Myocyte (in vitro differentiated cells): ENCODE measurements at places on chromosomes 1 and 21. TPM values are rescaled to one million over a fixed set of nuclear protein-coding genes. Genes with fewer than 3 reads are reported as not detected.

DNA sequence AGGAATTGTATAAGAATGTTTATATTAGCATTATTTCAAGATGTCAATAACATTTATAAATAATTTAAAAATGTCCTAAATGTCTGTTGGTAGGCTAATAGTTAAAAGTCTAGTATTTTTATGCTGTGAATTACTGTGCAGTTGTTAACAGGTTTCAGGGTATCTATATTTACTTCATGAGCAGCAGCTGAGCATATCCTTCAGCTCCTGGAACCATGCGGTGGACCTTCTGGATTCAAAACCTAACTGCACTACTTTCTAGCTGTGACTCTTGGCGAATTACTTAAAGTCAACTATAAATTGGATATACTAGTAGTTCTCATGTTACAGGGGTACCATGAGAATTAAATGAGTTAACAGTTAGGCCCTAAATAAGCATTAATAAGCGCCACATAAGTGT lies 3.7 kb downstream of the CEP350 start:
- DNase-seq, result peak; percentile 57

GRCh38 chr1:50091068-50091467 lies 17.7 kb upstream of the ELAVL4 start:
- no peak for DNase-seq

The PLA2G2E gene
- not detected in 2 replicates for total RNA-seq

- no peak for DNase-seq
Observed at GRCh38 chr1:31600641-31601040, 16.8 kb upstream of the HCRTR1 start.

DNA sequence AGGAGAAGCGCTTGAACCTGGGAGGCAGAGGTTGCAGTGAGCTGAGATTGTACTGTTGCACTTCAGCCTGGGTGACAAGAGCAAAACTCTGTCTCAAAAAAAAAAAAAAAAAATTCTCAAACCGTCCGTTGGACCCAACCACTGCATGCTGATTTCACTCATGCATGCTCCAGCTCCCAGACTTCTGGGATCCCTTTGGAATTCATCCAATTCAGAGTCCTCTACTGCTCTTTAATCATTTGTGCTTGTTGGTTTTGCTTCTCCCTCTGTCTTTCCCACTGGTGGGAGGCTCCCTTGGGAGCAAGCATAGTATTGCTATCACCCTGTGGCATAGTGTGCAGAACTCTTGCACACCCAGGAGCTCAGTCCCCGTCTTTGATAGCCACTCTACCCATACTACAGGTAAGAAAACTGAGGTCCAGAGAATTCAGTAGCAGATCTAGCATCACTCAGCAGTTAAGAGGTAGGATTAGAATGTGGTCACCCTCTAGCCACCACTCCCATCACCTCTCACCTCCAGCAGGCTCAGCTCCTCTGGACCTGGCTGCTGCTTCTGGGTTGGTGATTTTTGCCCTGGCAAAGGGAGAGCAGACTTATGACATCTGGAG lies 3.1 kb upstream of the LMNA start:
- DNase-seq, result no peak

The SSU72 gene
- 97.7 and 108 TPM in 2 replicates for total RNA-seq

GRCh38 chr1:235642011-235642942 lies 7.3 kb downstream of the GNG4 start:
- DNase-seq, result no peak

GRCh38 chr1:231839999-231840398 lies 213.4 kb downstream of the DISC1 start:
- DNase-seq, result no peak

- DNase-seq, result no peak
Observed at GRCh38 chr21:44752671-44753235, 41.4 kb upstream of the TSPEAR start.

The SYT2 gene
- total RNA-seq, result not detected in 2 replicates

The ZC3H12A gene
- 6.5 and 7.3 TPM in 2 replicates for total RNA-seq

The SPAG17 gene
- total RNA-seq, result not detected in 2 replicates

GRCh38 chr1:174169342-174169741 lies 10.0 kb downstream of the RABGAP1L start:
- no peak for DNase-seq

DNA sequence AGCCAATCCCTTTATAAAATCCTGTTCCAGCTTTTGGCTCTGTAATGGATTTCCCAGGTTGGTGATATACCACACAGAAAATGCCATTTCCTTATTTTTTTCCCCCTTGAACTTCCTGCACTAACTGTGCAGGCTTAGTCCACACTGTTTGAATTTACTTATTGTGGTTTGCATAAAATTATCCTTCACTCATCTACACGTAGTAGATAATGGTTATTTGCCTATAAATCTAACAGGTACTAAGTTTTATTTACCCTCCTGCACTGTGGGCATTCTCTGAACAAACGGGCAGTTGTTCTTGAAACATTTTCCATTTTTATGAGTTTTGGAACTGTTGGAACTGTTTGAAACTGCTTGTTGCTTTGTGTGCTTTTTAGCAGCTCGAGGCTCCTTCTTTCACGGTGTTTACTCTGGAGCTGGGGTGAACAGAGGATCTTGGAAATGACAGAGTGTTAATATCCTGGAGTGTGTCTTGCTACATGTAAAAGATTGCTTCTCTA lies 23.0 kb upstream of the KIFAP3 start:
- DNase-seq, result no peak

- DNase-seq, result peak; percentile 45
Observed at GRCh38 chr21:33834801-33835500, 80.7 kb downstream of the ATP5PO start.

DNA sequence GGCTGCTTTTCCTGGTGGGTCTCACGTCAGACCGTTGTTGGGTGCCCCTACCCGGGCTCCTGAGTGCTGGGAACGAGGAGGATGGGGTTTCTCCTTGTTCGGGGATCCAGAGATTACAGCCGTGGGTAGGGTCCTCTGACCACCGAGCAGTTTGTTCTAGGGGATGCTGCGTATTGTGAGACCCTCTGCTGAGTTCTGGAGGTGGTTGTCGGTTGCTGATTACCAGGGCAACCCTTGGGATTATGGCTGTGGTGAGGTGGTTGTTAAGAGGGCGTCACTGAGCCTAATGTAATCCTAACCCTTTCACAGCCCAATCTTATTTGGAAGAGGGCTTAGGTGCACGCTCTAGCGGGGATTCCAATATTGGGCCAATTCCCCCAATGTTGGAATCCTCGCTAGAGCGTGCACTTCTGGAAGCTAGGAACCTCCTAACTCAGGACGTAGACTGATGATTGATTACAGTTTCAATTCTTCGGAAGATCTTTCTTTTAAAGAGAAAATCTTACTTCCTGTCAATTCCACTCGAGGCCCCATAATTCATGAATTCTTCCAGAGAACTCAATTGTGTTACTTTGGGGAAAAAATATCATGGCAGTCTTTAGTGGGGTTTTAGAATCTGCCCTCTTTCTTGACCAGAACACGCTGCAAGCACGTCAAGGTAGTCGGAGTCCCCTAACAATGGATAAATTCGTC lies 483 bp downstream of the TCEANC2 start:
- DNase-seq, result no peak

The TRIM67 gene
- total RNA-seq, result not detected in 2 replicates

The LZIC gene
- total RNA-seq, result 45.9 and 48.2 TPM in 2 replicates

GRCh38 chr1:42430286-42431135 lies 25.3 kb downstream of the ZMYND12 start:
- DNase-seq, result no peak

The INAVA gene
- 0.05 and 0.24 TPM in 2 replicates for total RNA-seq

The SNX7 gene
- total RNA-seq, result 25.4 and 43.6 TPM in 2 replicates

The PROK1 gene
- total RNA-seq, result not detected in 2 replicates

DNA sequence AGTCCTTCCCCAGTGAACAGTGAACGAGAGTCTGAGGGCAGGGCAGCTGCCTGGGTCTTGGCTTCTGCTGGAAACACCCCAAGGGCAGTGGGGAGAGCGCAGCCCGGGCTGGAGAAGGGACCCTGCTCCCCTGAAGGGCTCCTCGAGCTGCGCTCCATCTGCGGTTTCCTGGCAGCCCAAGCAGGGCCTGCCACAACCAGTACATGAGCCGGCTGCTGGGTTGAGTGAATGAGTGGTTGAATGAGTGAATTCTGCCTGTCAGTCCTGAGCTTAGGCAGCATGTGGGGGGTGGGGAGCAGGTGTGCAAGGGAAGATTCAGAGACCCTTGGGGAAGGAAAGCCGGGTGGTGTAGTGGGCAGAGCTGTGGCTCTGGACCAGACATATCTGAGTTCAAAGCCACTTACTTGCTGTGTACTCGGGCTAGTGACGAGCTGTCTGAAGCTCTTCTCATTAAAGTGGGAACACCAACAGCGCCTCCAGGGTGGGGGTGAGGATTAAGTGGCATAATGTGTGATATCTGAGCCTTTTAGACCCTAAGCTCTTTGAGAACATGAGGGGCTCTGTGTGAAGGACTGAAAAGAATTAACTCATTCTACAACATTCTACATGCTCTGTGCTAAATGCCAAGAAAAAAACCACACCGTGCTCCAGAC lies 3.7 kb downstream of the OPRD1 start:
- peak; percentile 10 for DNase-seq

DNA sequence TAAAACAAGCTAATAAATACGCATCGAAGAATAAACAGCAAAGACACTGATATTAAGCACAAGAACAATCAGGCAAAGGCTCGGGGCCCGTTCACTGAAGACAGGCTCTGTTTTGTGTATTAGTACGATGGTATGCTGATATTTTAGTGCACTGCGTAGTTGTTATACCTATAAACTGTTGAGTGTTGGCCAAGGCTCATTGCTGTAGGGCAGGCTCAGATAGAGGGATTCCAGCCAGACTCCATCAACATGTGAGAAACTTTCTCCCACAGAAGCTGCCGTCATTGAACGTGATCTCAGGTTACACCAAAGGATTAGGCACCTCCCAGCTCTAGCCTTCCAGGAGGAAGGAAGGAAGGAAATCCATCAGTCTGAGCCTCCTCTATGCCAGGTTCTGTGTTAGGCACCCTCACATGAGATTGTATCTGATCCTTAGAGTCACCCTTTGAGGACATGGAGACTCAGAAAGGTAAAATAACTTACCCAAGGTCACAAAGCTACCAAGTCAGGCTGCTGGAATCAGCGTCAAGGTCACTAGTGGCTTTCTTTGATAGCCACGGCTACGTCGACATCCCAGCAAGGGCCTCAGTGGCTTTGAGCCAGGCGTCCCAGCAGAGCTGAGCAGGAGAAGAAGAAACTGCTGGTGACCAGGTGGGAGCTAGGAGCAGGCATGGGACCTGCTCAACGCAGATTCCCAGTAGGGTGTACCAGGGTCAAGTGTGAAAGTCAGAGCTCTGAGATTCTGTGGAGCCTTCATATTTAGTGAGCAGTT lies 14.8 kb downstream of the BCAR3 start:
- DNase-seq, result peak; percentile 84

The SMCP gene
- not detected in 2 replicates for total RNA-seq

The NES gene
- 1,770 and 2,264 TPM in 2 replicates for total RNA-seq

The ATP6V1G3 gene
- total RNA-seq, result not detected in 2 replicates

GRCh38 chr1:11657654-11658053 lies 3.0 kb downstream of the FBXO44 start:
- no peak for DNase-seq

The UBE2U gene
- not detected in 2 replicates for total RNA-seq

- no peak for DNase-seq
Observed at GRCh38 chr1:3222042-3222692, 153.2 kb downstream of the PRDM16 start.

GRCh38 chr1:223455470-223455869 lies 62.3 kb downstream of the CCDC185 start:
- DNase-seq, result peak; percentile 4

DNA sequence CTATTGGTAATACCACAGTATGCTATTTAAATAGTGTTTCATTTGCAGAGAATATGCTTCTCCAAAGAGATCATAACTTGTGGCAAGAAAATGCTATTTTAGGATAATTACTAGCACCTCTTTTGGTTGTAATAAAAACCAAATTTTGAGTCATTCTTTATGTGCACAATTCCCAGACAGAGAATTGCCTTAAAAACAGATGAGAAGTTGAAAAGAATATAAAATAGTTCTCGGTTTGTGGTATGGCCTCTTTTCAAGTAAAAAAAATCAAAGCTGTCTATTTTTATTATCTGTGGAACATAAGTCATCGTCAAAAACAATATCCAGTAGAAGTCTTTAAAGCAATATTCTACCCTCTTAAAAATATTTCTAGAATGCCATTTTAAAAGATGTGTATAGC lies 185.9 kb downstream of the GREM2 start:
- peak; percentile 23 for DNase-seq

- no peak for DNase-seq
Observed at GRCh38 chr1:5465281-5465711, 526.9 kb downstream of the NPHP4 start.

- DNase-seq, result no peak
Observed at GRCh38 chr1:30397576-30397975, 325.8 kb downstream of the MATN1 start.

DNA sequence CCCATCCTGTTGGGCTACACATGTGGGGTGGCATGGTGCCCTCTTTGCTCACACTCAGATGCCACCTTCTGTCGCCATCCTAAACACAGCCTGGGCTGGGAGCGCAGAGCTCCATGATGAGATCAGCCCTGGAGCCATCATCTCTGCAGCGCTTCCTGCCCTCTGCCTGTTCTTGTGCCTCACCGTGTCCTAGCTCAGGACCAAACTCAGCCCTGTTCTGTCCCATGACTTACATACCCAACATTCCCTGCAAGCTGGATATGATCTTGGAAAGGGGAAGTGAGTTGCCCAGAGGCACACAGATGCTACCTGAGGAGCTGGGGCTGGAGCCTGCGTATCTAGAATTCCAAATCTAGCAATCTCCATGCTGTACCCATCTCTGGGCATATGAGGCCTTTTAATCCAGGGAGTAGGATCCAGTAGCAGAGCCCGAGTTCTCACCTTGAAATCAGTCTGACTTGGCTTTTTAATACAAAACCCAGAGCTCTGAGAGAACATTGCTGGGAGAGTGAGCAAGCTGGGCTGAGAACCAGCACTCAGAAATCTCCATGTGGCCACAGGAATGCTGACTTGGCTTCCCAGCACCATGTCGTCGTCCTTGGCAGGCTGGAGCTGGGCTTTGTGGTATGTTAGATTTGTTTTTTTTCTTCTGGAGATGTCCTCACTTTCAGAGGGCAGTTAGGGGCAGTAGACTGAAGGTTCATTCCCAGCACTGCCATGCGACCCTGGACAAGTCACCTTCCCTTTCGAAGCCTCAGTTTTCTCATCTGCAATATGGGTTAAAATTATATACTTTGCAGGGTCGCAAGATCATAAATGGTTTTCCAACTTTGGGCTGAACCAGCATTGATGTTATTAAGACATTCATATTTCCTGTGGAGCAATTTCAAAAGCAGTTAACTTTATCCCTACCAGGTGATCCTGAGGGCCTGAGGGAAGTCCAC lies 2.6 kb downstream of the ALPL start:
- DNase-seq, result peak; percentile 96

DNA sequence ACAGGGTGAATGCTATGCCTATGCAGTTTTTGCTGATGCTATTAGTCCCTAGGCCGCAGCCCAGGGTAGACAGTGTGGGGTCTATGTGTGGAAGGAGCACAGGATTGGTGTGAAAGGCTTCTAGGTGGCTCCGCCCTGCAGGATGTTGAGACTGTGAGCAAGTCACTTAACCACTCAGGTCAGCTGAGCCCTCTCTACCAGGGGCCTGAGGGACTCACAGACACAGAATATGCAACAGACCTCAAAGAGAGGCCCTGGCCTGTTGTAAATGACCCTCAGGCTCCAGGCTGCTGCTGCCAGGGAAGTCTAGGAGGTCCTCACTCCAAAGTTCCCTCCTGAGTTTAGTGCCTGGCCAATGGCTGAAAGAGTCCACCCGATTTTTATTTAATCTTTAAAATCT lies 11.0 kb downstream of the NHLH2 start:
- DNase-seq, result no peak

- DNase-seq, result no peak
Observed at GRCh38 chr1:65467536-65467935, 47.1 kb downstream of the LEPR start.

- peak; percentile 93 for DNase-seq
Observed at GRCh38 chr1:55958498-55958897, 620.9 kb downstream of the PLPP3 start.

The ST6GALNAC5 gene
- 2.2 and 5.1 TPM in 2 replicates for total RNA-seq

The OR2T3 gene
- not detected in 2 replicates for total RNA-seq

The S100A12 gene
- not detected in 2 replicates for total RNA-seq
